Central memory CD4-positive, alpha-beta T cell (primary cell): ENCODE measurements at places on chromosomes 1 and 21.
A peak's percentile ranks its signal among the peaks of the same experiment; 100 is the strongest.

DNA sequence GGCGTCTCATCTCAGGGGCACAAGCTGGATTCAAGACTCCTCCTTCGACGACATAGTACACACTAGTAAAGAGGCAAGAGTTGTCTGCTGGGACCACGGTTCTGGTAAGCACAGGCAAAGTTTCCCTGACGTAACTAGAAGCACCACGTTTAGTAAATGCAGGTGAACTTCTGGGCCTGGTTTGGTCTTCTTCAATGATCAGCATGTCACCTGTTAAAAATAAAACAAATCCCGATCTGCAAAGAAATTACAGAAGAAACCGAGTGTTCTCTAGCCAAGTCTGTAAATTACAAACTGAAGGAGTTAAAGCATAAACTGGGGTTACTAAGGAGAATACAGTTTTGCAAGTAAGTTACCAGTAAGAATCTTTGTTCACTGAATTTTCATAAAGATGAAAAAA lies 1.5 kb downstream of the YOD1 start:
- no peak for DNase-seq

DNA sequence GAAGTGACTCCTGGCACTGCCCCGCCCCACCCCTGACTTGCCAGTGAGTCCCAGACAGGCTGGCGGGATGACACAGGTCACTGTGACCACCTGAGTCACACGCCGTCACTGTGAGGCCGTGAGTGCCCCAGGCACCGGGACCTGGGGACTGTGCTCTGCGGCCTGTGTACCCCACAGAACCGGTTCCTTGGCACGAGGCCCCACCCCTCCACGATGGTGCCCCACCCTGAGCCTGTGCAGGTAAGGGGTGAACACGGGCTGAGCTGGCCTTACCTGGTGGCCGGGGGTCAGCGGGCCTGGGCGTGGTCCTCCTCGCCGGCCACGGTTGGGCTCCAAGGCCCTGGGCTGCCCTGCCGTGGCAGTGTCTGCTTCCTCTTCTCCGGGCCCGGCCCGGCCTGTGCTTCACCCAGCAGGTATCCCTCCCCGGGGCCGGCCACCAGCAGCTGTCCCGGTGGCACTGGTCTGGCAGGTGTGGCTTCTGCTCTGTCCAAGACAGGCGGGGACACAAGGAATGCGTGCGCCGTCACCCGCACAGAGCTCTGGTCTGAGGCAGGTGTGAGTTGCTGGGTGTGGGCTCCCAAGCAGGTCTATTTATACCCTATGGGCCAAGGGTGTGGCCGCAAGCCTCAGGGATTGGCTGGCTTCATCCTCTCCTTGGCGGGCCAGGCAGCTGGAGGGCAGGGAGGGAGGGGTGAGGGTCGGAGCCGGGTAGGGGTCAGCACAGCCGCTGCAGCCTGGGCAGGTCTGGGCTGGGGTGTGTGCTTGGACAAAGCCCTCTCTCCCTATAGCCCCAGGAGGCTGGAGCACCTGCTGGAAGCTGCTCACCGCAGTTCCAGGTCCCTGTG lies at the start of gene RNF223:
Gene RNF223, minus strand, starts transcription at position 564 of the 845 bp plus-strand sequence. CDS start 1,740 bp downstream, outside the sequence.
- DNase-seq, result no peak

DNA sequence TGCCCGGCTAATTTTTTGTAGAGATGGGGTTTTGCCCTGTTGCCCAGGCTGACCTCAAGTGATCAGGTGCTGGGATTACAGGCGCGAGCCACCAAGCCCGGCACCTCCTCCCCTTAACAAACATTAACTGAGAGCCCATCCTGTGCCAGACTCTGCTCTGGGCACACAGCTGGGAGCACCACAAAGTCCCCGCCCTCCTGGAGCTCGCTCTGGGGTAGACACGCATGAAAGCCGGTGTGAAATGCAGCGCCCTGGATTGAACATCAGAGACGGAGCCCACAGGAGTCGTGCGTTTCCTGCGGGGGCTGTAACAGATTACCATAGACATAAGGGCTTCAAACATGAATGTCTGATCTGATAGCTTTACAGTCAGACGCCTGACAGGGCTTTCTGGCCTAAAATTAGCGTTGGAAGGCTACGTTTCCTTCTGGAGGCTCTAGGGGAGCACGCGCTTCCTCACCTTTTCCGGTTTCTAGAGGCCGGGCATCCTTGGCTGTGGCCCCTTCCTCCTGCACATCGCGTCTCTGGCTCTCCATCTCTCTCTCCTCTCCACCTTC lies 14.3 kb downstream of the SLC27A3 start:
- DNase-seq, result no peak

GRCh38 chr1:5664081-5664768 lies 328.0 kb downstream of the NPHP4 start:
- no peak for DNase-seq

- no peak for DNase-seq
Observed at GRCh38 chr21:27219068-27219467, 252.2 kb upstream of the ADAMTS5 start.

GRCh38 chr1:231091415-231091814 lies 51.4 kb upstream of the FAM89A start:
- no peak for DNase-seq

DNA sequence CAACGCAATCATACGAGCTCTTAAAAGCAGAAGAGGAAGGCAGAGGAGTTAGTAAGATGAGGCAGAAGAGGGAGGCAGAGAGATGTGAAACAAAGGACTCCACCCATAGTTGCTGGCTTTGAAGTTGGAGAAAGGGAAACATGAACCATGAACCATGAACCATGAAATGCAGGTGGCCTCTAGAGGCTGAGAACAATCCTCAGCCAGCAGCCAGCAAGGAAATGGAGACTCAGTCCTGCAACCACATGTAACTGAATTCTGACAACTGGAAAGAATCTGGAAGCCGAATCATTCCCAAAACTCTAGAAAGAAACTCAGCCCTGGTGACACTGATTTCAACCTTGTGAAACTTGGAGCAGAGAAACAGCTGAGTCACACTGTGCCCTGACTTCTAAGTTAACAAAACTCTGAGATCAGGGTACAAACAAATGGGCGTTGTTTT lies 10.1 kb downstream of the DIPK1A start:
- peak; percentile 43 for DNase-seq

DNA sequence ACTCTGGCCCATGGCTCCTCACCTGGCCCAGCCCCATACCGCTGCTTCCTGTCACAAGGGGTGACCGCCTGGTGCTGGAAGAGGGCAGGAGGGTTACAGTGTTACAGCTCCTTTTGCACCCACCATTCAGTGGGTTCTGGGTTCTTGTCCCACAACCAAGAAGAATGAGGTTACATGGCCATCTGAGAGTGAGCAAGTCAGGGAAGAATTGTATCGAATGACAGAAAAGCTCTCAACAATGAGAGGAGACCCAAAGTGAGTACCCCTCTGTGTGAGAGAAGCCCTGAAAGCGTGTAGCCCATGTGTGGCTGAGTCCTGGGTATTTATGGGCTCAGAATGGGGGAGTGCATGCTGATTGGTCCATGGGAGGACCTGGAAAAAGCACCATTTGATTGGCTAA lies 888.5 kb downstream of the ADGRL2 start:
- no peak for DNase-seq

DNA sequence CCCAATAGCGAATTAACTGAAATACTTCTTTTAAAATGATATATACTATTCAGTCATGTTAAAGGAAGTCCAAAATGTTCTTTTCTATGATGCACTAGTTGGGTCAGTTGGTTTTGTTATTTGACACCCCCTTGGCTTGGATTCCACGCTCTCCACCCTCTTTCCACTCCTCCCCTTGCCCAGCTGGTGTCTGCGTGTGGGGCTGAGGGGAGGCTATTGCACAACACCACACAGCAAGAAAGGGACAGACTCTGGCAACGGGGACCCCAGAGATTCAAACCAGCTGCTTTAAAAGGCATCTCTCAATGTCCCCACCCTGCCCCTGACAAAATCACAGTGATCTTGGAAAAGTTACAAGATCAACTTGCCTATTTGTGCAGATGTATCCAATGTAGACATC lies 394.3 kb downstream of the TGFB2 start:
- no peak for DNase-seq

DNA sequence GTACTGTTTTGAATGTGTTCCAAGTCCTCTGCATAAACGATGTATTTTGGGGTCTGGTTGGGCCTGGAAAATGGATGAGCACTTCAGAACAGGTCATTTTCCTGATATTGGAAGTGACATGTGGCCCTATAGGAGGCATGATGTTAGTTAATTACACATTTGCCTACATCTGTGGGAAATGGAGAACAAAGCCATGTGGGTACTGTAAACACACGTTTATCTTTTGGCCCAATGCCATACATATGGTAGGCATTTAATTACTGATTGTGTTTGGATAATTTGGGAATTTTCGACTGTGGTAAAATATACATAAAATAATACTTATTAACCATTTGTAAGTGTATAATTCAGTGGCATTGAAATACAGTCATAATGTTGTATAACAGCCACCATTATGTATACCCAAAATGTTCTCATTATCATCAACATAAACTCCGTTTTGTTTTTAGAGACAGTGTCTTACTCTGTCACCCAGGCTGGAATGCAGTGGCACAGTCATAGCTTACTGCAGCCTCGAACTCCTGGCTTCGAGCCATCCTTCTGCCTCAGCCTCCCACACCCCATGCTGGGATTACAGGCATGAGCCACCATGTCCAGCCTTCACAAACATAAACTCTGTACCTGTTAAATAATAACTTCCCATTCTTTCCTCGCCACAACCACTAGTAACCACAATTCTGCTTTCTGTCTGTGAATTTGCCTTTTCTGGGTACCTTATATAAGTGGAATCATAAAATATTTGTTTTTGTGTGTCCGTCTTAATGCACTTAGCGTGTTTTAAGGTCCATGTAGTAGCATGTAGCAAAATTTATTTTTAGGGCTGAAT lies 11.9 kb upstream of the RNPEP start:
- no peak for DNase-seq

GRCh38 chr21:21184771-21185528 lies 186.7 kb downstream of the NCAM2 start:
- DNase-seq, result no peak

GRCh38 chr21:46111857-46112724 lies 14.2 kb downstream of the COL6A2 start:
- no peak for DNase-seq

DNA sequence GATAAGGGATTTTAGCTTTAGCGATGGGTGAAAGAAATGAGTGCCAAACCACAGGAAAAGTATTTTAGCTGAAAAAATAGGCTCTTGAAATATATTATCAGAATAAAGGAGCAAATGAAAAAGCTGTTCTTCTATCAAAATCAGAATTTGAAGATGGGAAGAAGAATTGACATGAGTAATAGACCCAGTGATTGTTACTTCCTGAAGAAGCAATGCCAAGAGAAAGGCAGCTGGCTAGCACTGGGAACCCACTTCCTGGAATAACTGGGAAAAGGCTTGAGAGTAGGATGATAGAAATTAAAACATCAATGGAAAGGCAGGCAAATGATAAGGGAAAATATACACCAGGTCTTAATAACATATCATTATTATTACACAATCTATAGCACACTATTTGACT lies 29.9 kb upstream of the LYPLAL1 start:
- no peak for DNase-seq

DNA sequence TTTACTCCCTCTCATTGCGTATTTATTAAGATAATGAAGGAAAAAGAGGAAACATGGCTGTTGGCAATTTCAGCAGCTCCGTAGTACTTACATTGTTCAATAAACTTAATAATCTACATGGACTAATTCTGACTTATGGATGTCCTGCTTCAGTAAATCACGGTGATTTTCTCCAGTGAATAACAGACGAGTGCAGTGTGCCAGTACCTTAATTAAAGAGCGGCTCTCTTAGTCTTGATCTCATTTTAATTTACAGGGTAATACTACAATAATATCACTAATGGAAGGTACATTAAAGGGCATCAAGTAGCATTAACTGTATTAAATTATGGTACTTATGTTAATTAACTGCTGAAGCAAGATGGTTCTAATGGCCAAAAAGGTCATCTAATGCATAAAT lies 187.2 kb downstream of the NTNG1 start:
- DNase-seq, result no peak

- DNase-seq, result no peak
Observed at GRCh38 chr21:33247599-33247998, 17.9 kb downstream of the IFNAR2 start.

DNA sequence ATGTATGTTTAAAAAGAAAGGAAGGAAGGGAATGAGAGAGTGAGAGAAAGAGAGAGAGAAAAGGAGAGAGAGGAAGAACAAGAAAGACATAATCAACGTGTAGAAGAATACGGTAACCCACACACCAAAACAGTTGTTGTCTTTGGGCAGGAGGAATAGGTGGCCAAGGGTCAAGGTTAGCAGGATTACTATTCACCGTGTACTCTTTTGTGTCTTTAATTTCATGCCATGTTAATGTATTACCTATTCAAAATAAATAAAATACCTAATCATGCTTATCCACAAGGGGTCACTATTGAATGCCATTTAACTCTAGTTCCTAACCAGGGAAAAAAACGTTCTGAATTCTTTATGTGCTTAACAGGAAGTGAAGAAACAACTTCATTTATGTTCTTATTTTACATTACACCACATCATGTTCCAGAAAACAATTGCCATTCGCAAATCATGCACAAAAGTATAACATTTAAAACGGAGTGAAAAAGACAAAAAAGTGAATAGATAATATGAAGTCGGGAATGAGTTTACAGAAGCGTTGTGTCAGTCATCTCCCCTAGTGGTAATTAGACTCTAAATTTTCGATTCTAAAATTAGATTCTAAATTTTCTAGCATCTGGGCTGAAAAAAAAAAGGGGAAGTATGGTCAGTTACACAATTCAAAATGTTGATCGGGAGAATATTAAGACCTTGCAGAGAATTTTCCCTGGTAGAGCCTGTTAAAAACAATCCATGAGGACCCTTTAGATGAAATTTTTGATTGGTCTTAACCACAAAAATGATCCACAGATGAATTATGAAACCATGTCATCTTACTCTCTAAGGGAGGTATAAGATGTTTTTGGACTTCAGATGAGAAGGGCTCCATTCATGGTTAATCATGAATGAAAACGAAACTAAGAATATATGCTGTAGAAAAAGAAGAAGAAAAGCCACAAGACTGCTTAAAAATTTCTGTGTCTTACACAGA lies 700 bp upstream of the KMO start:
- DNase-seq, result peak; percentile 59

DNA sequence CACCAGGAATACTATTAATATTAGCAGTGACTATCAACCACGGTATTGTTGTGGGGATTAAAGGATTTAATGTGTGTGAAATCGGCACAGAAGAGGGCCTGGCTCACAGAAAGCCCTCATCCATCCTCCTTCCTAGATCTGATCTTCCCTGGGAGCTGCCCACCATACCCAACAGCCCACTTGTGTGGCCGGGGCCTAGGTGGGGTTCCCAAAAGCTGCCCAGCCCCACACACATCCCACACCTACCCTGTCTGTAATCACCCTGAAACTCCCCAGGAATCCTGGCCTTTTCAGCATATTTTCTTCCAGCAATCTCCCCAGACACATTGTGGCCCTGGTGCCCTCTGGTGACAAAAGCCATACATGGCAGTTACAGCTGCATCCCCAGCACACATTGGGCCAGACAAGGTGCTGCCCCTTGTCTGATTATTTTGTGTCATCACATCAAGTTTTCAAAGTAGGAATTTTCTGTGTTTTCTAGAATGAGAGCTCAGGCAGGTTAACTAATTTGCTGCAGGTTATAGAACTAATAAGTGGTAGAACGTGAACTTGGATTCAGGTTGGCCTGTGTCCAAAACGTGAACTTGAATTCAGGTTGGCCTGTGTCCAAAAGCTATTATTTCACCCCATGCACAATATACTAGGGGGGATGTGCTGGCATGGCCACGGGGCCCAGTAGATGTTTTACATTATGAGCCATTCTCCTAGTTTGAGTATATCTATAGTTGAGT lies 5.3 kb upstream of the SLC6A9 start:
- peak; percentile 49 for DNase-seq

GRCh38 chr1:165216254-165216653 lies 140.3 kb downstream of the LMX1A start:
- DNase-seq, result no peak
